ENCODE measurements at places on chromosomes 4 and X.

DNA sequence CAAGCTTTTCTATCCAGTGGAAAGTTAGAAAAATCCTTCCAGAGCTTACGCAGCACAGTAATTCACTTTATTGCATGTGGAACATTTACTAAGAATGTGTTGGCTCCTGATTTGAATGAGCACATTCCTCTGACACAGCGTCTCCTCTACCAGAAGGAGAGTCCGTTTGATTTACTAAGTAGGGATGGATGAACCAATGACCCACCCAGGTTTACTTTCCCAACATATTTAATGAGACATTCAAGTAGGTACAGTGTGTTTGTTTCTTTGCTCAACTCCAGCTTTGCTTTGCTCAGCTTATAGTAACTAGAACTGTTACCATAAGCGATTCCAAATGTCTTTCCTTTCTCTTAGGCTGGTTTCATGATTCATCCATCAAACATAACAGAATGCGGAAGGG is 161.7 kb downstream of the SMARCA1 start:
- no peak for DNase-seq

GRCh38 chrX:110384490-110384889 is 25.8 kb downstream of the RTL9 start:
- DNase-seq, result no peak

- no peak for DNase-seq
These were observed 447.1 kb downstream of the AFF2 start for GRCh38 chrX:148947399-148947975.

DNA sequence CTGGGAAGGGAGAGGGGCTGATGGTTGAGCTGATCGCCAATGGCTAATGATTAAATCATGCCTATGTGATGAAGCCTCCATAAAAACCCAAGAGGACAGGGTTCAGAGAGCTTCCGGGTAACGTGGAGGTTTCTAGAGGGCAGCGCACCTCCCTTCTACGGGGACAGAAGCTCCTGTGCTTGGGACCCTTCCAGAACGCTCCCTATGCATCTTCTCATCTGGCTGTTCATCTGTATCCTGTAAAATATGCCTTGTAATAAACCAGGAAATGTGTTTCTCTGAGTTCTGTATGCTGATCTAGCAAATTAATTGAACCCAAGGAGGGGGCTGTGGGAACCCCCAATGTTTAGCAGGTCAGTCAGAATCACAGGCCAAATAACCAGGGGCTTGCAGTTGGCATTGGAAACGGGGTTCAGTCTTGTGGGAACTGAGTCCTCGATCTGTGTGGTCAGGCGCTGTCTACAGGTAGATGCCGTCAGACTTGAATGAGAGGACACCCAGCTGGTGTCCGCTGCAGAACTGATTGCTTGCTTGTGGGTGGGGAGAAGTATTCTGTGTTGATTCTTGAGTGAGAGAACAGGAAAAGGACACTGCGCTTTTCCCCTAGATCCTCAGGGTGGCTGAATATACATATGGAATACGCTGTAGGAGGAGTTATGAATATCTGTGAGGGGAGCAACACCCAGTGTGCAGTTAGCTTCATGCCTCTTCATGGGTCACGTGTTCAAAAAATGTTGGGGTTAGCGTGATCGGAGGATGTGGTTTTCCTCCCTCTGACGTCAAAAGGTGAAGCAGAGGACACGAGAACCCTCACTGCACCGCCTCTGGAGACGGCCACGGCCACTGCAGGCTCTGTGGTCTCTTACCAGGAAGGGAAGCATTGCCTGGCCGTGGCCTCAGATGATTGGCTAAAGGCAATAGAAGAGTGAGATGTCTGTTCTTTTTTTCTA is 29.2 kb downstream of the HTT-AS start:
- DNase-seq, result peak; percentile 67

DNA sequence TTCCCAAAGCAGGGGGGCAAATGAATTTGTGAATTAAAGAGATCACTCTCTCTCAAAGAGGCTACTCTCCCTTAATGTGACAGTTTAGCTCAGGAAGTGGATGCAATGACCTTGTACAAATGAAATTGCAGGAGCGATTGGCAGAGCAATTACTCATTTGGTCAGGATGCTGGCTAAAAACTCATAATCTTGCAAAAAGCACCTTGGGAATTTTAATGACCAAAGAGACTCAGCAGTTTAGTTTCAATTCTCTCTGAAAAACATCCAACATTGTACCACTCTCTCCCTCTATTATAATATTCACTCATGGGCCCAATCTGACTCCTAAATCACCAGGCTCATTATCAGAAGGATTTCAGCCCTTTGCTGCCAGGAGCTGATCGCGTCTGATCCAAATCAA is 26.1 kb downstream of the PDGFC start:
- no peak for DNase-seq

GRCh38 chr4:77028246-77028645 is 47.5 kb downstream of the CCNI start:
- DNase-seq, result no peak

- no peak for DNase-seq
These were observed 294.2 kb downstream of the GRIA2 start for GRCh38 chr4:157514711-157515110.

- no peak for DNase-seq
These were observed 94.7 kb upstream of the ATP8A1 start for GRCh38 chr4:42751587-42751986.

DNA sequence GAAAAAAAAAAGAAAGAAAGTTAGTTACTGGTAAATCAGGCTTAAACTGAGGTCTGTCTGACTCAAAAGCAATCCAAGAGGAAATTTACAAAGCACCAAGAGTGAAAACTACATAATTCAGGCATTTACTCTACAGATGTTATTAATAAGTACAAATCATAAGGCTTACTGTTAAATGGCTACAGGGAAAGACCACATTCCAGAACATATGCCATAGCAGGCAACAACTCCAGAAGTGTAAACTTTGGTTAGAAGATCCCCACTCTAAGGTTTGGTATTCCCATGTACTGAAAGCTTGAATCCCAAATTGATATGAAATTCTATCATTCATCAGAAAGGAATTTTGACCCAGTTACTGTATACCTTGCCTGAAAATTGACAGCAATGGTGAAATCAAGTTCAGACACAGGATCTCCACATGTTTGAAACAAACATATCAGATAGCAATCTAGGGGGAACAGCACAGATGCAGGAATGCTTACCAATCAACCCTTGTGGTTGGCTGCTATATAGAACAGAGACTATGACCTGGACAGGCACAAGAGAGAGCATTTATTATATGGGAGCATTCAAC is 6.6 kb downstream of the USP26 start:
- no peak for DNase-seq

DNA sequence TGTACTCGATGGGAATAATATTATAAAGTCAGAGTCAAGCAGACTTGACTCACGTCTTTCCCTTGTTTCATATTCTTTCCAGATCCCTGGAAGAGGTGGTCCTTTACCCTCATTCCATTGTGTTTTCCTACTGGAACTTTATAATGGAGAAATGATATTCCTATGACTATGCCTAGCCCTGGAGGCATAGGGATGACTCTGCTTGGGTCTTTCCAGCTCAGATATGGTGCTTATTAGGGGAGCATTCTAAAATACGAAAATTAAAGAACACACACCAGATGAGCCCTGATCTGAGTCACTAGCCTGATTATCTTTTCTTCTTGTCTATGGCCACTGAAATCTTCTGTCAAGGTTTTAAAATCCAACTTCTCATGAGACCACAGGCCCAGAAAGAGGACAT is 231.4 kb downstream of the ANKRD50 start:
- no peak for DNase-seq

DNA sequence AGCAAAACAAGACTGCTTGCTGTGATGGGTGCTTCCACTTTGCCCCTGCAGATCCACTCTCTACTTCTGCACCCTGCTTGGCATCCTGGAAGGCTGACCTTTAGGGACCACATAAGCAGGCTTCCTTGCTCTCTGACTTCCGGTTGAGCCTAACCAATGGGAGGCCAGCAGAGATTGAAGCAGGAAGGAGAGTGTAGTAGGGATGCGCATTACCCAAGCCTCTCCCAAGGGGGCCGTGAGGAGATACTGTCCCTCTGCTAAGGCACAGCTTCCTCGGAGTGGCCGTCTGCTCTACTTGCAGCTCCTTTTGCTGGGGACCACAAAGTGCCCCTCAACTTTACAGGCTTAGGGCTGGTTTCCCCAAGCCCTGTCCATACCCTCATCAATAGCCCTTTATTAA is 624.3 kb upstream of the TENM3 start:
- no peak for DNase-seq

DNA sequence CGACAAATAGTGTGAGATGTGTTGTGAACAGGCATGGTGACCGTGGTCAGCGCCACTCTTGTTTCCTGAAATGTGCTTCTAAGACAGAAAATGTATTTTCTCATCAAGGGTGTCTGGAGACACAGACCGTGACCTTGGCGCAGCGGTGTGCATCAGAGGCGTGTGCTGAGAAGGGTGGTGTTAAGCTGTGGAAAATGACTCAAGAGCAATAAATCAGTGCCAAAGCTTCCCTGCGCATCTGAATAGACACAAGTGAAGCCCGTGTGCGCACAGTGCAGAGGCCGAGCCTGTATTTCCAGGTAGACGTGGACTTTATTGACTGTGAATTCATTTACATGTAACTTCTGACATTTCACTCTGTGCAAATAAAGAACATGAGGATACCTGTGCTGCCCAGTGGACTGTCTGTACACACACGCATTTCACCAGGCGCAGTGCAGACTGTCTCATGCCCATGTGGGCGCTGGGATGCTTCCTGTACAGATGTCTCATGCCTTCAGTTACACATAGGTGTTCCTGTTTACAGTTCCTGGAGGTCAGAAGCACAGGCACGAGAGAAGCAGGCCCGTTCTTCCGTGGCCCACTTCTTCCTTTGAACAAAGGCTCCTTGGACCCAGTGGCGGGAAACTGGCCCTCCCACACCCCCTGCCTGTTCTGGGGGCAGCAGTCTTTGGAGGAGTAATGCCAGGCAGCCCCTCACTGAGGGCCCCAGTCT is 31.9 kb downstream of the NSG1 start:
- DNase-seq, result no peak

DNA sequence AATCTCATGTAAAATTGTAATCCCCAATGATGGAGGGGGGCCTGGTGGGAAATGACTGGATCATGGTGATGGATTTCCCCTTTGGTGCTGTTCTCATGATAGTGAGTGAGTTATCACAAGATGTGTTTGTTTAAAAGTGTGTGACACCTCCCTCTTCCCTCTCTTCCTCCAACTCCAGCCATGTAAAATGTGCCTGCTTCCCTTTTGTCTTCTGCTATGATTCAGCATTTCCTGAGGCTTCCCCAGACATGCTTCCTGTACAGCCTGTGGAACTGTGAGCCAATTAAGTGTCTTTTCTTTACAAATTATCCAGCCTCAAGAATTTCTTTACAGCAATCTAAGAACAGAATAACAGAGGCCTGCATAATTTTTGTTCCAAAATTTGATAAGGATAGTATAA is 85.2 kb downstream of the ANAPC10 start:
- no peak for DNase-seq

DNA sequence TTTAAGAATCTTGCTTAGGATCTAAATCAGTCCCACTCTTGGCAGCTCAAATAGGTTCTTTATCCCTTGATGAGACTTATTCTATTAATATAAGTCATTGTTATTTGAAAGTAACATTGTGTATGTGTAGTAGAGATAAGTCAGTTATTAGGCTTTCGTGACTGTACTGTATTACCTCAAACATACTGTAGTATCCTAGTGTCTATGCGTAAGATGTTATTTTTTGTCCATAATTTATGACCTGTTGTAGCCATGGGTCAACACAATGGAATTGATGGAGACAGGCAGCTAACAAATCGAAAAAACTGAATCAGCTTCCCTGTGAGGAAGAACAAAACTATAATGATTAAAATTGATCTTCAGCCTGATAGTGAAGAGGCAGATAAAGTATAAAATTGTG is 41.8 kb downstream of the CLCN3 start:
- no peak for DNase-seq

DNA sequence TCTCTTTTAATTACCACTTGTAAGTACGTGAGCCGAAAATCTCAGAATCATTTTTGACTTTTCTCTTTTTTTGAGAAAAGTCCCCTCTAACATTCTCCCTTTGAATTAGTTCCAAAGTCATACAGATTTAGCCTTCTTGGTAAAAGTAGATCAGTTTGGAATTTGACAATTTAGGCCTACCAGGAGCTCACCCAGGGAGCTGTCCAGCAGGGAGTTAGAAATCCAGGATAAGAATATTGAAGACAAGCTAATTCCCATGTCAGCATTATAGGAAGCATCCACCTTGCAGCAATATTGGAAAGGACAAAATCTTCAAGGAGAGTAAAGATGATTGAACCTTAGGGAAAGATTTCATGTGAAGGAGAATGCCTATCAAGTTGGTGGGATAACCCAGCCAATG is 352.2 kb upstream of the CPEB2 start:
- DNase-seq, result no peak

DNA sequence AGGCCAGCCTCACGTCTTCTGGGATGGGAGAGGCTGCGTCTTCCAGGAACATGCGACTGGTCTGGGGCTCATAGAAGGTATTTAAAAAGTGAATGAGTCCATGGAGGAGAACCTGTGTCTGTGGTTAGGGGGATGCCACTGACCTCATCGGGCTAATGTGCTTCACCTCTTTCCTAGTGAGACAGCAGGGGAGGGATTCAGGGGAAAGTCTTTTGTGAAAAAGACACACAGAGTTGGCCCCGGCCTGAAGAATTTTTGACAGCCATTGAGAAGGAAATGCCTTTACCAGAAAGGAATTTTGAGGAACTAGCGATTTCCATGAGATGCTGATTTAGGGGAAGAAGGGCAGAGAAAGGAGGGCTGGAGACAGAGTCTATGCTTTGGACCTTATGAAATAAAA is 11.0 kb upstream of the C4orf50 start:
- no peak for DNase-seq

- DNase-seq, result no peak
These were observed 76.9 kb upstream of the SCOC start for GRCh38 chr4:140296335-140297220.

DNA sequence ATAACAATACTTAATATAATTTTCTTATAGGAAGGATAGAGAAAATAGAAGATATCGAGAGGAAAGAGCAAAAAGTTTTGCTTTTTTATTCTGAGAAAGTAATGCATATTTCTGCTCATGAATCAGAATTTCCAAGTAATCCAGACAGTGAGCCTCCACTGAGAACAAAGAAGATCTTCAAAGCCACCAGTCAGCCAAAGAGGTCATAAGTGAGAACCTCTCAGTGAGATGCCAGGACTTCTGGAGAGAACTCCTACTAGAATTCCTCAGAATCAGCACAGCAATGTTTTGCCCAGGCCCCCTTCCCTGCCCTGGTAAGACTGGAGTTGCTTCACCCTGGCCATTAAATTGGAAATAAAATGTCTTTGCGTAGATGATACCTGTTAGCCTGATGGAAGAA is 254.4 kb upstream of the FAT4 start:
- DNase-seq, result no peak

GRCh38 chrX:108167211-108167872 is 75.8 kb downstream of the ATG4A start:
- no peak for DNase-seq

GRCh38 chr4:14729282-14730000 is 272.8 kb upstream of the CPEB2 start:
- no peak for DNase-seq

DNA sequence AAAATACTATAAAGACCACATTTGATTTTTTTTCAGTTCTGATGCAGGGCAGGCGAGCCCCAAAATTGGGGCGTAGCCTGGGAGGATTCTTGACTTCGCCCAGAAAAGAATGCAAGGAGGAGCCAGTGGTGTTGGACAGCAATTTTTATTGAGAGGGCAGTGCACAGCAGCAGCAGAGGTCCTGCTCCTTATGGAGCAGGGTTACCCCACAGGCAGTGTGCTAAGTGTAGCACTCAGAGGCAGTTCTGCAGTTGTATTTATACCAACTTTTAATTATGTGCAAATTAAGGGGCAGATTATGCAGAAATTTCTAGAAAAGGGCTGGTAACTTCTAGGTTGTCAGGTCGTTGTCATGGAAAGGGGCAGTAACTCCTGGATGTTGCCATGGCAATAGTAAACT is 69.9 kb downstream of the GASK1B start:
- DNase-seq, result no peak

All from KG1 (cell line).